Hindlimb muscle (tissue), 1 donor: ENCODE measurements at places on chromosomes 5 and 9.

- peak; percentile 52 for DNase-seq
These were observed 1.6 kb downstream of the CSNK1A1 start for GRCh38 chr5:149549461-149550267.

DNA sequence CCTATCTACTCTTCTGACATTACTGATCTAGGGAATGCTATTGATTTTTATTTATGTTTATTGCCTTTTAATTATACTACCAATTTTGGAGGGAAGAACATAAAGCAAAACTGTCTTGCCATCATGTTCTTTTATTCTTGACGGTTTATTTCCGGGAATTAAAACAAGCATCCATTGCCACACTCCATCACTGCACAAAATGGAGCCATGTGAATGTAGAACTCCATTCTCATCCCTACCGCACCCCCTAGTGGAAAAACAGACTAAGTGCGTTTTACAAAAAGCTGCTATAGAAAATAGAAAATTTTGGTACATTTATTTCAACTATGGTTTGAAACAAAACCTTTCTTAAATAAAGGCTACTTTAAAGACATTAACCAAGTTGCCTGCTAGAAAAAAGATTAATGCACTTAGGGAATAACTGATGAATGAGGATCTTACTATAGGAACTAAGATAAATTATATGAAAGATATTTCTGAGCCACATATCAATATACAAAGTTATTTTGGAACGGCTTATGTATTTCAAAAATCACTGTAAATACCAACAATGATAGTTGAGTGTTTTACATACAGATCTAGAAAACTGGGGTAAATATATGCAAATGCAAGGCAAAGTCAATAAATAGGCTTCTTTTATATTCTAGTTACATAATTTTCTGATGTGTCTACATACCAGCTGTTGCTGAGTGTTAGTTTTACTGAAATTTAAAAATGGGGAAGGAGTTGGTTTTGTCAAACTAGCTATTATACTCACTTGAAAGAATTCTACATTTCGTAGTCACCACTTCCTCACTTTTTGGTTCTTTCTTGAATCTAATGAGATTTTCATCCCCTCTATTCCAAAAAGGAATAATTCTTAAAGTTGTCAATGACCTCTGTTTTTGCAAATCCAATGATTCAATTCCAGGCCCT is 26.5 kb downstream of the OXCT1 start:
- peak; percentile 40 for DNase-seq

DNA sequence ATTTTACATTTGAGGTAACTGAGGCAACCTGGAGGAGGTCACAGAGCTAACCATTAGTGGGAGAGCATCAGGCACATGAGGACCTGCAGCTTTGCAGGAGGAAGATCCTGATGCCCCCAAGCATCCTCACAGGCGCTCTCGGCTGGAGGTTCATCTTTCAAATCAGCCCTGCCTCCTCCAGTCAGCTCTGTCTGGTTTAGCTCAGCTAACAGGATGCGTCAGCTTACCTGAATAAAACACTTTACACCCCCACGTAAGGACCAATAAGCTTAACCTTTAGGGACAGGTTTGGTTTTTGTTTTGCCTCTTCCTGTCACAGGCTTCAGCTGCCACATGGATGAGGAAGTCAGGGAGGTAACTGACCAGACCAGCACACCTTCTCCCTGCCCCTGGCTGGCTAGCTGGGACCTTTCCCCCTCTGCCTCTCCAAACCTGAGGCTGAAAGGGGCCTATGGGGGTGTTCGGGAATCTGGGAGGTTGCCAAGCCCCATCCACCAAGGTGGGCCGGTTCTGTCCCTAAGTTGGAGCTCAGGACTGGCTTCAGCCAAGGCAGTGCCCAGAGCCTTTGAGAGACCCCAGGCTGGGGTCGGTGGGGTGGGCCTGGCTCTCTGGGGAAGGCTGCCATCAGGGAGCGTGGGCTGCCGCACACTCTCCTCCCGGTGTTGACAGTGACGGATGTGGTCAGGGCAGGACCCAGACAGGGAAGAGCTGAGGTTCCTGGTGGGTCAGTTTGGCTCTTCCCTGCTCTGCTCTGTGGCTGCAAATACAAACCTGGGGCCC is 20.0 kb upstream of the FCN1 start:
- DNase-seq: no peak

DNA sequence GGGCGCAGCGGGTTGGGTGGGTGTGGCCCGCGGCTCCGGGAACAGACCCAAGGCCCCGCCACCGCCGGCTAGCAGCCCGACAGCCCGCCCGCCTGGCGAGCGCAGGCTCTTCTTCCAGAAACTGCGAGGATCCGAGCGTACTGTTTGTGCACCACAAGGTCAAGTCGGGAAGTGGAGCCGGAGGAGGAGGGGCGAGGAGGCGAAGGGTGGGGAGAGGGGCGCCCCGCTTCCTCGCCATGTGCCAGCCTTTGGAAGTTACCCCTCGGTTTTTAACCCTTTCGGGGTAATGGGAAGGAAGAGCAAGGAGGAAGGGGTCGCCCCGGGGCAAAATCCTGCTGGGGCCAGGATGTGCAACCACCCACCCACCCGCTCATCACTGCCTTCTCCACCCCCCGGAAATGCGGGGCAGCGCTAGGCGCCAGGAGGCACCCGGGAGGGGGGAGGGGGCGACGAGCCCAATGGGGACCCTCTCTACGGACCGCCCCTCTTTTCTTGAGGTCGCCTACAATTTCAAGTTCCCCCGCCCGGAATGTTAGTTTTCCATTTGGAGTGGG is 1.1 kb upstream of the JADE2 start:
- DNase-seq: peak; percentile 43

DNA sequence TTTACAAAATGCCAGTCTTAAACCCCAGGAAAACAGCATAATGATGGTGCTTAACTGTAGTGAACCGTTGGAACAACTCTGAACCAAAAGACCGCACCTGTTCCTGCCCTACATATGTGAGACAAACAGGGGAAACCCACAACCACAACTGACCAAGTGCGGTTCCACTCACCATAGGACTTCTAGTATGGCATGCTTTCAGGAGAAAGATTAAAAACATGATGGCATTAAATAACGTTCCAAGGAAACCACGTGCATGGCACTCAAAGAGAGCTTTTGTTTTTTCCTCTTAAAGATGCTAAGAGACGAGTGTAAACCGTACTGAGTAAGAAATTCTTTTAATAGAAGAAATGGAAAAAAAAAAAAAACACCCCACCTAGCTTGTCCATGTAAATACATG is 119.8 kb downstream of the SSBP2 start:
- DNase-seq: no peak

DNA sequence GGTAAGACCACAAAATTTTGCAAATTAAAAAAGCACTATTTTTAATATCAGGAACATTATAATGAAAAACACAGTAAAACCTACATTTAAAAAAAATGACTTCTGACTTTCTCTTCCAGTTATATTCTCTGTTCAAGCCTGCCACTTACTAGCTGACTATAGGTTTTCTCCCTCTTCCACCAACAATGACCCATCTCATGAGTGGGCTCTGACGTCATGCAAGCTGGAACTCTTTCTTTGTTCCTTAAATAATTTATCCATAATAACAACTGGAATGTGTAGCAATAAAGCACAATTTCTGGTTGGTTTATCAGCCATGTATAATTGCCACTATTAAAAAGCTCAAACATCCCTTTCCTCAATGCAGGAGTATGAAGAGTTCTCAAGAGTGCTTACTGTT is 378.1 kb upstream of the FAM174A start:
- DNase-seq: no peak

GRCh38 chr9:124342776-124343485 is 72.3 kb downstream of the PSMB7 start:
- DNase-seq: peak; percentile 74

GRCh38 chr5:135750506-135750905 is 84.0 kb upstream of the SLC25A48 start:
- DNase-seq: no peak

- DNase-seq: no peak
These were observed 45.7 kb downstream of the TSSK1B start for GRCh38 chr5:113389116-113389515.

GRCh38 chr9:131872006-131872405 is 132.1 kb upstream of the RAPGEF1 start:
- no peak for DNase-seq

DNA sequence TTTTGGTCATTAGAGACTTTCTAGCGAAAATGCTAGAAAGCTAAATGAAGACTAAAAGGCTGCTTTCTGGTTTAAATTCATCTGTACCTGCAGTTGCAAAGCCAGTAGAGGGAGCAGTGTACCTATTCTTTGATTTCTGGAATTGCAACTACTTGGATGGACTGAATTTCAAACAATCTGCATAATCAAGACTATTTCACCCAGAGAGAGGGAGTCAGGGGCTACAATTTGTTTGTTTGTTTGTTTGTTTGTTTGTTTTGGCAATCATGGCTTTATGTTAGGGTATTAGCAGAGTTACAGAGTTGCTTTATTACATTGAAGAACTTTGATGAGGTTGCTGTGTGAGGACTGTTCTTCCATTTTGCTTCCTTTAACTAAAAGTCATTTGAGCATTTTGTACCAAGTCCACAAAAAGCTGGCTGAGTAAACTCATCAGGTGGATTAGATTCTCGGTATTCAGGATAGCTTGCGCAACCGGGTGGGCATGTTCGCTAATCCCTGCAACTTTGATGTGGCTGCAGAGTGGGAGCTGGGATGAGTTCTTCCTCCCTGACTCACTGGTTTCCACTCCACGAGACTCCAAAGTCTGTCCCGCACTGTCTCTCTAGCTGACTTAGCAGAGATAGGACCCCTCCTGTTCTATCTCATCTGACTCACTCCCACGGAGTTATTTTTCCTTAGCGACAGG is 80.0 kb upstream of the TUT7 start:
- peak; percentile 75 for DNase-seq

DNA sequence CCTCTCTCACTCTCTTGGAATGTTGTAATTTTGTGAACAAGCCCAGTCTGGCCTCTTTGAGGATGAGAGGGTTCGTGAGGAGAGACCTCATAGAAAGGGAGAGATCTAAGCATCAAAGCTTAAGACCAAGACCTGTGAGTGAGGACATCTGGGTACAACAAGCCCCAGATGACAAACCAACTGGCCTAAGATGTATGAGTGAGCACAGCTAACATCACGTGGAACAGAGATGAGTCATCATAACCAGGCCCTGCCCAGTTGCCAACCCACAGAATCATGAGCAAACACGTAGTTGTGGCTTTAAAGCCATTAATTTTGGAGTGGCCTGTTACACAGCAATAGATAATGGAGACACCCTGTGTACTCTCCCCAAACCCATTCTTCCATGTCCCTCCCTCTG is 439.1 kb upstream of the KIF2A start:
- no peak for DNase-seq

GRCh38 chr9:36858805-36859375 is 175.2 kb downstream of the PAX5 start:
- no peak for DNase-seq

- DNase-seq: no peak
These were observed 76.3 kb upstream of the BARHL1 start for GRCh38 chr9:132505991-132506655.

GRCh38 chr9:116219686-116220085 is 66.1 kb downstream of the PAPPA start:
- DNase-seq: no peak

GRCh38 chr9:19690128-19690527 is 98.7 kb downstream of the SLC24A2 start:
- no peak for DNase-seq

GRCh38 chr5:26700759-26701384 is 337.5 kb downstream of the CDH9 start:
- no peak for DNase-seq

DNA sequence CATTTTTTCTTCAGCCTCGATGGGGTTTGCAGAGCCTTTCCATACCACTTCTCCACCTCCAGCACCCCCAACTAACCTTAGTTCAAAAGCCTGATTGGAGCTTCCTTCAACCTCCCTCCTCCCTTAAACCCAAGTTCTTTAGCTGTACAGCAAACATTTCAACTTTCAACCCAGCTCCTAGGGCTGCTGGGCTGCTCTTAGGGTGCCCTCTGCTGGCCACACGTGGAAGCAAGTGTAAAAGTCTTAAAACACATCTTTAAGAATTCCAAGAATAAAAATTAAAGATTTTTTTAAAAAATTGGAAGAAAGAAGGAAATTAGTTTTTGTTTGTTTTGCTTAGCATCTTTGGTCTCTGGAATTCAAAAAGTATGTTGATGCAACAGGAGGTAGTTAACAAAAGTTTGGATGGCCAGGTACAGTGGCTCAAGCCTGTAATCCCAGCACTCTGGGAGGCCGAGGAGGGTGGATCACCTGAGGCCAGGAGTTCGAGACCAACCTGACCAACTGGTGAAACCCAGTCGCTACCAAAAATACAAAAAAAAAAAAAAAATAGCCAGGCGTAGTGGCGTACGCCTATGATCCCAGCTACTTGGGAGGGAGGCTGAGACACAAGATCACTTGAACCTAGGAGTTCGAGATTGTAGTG is 15.5 kb upstream of the HSD17B3 start:
- peak; percentile 61 for DNase-seq

DNA sequence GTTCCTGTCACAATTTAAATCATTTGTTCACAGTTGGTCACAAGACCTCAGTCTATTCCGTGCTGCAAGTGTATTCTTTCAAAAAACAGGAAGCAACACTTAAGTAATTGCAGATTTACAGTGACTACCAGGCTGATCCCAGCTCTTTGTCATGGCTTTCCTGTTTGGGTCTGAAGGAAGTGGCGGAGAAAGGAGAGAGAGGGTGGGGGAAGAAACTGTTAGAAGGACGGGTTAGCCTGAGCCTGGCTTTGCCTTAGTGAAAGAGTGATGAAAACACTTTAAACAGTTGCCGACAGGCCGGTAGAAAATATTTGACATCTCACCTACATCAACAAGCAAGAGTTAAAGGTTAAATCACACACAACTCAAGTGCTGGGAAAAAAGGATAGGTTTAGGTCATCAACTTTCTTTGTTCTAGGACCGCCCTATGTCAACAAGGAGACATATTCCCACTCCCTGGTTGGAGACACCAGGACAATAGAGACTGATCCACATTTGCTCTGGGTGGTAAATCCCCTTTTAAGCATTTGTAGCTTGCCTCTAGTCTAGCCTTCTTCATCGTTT is 102.2 kb upstream of the DAB2 start:
- no peak for DNase-seq

- no peak for DNase-seq
These were observed 127.2 kb upstream of the LARP1 start for GRCh38 chr5:154627698-154628678.

DNA sequence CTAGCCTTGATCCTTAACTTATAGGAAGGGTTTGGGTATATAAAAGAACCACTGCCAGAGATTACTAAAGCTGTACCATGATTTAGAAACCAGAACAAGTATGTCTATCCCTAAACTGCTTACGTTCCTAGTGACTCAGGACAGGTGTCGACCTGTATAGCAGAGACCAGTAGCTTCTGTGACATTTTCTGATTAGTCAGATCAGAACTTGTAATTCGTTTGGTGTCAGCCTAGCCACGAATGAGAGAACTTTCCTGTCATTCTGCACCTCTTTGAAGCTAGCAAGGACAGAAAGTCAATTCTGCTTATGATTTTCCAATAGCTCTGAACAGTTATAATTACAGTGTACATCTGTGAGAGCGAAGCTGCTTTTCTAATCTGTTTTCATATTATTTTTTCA is 39.5 kb downstream of the PRKACG start:
- no peak for DNase-seq
